ENCODE measurements at places on chromosomes 5 and 9.

GRCh38 chr9:129726322-129727160 is 26.3 kb downstream of the PTGES start:
- DNase-seq = peak; percentile 76

DNA sequence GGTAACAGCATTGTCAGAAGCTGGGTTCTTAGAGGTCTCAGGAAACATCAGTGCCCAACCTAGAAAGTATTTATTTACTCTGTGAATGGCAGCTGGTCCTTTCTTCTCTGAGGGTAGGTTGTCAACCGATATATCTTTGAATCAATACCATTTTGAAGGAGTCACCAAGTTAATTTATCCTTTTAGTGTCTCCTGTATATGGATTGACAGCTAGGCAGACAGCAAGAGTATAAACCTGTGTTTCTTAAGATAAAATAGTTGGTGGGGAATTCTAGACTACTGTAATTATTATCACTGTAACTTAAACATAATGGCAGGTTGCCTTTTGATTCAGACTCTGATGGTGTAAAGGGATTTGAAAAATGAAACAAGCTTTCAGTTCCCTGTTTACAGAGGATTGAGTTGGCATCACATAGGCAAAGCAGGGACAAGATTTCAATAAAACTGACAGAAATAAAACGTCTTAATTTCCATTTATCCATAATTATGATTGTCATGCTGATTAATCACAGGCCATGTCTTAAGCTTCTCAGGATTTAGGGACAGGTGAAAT is 190.8 kb upstream of the HAPLN1 start:
- peak; percentile 13 for DNase-seq

- no peak for DNase-seq
These were observed 67.4 kb downstream of the FBN2 start for GRCh38 chr5:128470663-128471062.

DNA sequence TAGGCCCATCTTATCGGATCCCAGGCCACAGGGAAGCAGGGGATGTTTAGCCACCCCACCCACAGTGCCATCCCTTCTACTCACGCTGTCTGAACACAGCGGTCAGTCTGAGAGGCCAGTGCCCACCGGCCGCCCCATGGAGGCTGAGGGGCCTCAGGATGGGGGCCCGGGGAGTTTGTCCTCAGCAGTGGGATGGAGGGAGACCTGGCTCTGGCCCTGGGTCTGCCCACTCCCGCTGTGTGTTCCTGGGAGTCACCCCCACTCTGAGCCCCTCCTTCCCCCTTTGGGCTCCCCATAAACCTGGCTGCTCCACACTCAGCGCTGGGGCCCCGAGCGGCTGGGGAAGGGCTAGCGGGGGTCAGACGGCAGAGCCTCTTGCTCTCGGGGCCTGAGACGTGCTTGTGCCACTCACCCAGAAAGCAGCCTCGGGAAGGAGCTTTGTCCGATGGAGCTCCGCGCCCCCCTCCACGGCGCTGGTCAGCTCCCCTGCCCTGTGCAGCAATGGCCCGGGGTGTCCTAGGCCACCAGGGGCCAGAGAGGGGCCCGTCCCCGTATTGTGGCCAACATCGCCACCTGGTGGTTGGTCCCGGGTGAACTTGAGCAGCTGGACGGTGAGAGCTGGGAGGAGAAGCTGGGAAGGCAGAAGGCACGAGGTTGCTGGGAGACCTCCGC is 10.9 kb upstream of the LAMC3 start:
- DNase-seq = peak; percentile 45

DNA sequence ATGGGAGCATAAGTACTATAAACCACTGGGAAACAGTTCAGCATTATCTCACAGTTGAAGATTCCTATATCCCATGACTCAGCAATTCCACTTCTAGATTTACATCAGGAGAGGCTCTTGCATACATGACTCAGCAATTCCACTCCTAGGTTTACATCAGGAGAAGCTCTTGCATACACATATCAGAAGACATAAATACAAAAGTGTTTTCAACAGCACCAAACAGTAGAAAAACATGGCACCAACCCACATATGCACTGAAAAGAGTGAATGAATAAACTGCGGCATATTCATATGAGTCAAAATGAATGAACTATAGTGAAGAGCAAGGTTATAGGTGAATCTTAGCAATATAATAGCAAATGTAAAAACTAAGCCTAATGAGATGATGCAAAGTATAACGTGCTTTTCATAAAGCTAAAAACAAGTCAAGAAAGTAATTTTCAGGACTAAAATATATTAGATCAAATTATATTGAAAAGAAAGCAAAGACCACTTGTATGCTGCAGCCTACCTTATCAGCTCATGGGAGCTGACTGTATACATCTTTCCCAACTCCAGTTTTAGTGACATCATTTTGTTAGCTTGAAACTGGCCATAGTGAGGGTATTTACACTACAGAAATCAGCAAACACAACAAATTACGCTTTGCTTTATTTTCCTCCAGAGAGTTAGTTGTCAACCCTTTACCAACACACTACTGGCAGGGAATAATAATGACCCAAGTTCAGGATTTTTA is 95.8 kb downstream of the ANKRD18B start:
- peak; percentile 15 for DNase-seq

GRCh38 chr9:28518439-28518838 is 945.2 kb upstream of the C9orf72 start:
- DNase-seq = no peak

- no peak for DNase-seq
These were observed 22.5 kb upstream of the SCGB3A1 start for GRCh38 chr5:180613814-180614188.

Data from NCI-H345 (cell line).